ENCODE measurements at places on chromosomes 16 and 17.

DNA sequence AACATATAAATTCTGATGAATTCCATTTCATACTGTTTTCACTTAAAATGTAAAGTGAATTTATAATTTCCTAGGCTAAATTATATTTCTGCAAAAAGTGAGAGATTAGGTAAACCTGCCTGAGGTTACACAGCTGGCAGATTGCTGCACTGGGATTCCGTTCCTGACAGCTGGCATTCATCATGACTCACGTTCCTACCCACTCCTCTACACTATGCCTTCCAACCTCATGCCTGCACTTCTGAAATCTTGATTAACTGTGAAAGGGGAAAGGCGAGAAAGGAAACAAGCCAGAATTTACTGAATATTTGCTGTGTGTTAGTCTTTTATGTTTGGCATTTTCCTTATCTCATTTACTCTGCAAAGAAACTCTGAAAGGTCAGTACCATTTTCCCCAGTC lies 73.3 kb upstream of the MON1B start:
- DNase-seq, result no peak

GRCh38 chr17:63972796-63973195 lies at the start of gene SCN4A:
Gene SCN4A, minus strand, starts transcription at chr17:63972918. Its CDS starts 77 bp downstream, at chr17:63972841.
- no peak for DNase-seq

GRCh38 chr16:1002399-1003166 lies 21.0 kb downstream of the SOX8 start:
- DNase-seq, result peak; percentile 92

DNA sequence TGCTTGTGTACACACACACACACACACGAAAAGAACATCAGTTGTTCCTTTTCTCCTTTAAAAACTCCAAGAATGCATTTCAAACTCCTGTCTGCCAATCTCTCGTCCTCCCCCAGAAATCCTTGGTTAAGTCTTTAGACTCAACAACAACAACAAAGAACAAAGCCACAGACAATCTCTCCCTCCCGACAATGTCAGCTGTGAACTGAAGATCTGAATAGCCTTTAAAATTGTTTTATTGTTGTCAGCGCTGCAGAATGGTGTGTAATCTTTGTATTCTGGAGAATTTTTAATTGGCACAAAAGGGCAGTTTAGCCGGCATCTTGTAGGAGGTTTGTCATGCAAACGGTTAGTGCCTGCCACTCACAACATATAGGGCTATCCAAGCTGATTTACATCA lies 219.5 kb downstream of the MSI2 start:
- no peak for DNase-seq

- no peak for DNase-seq
Measured at GRCh38 chr17:64406321-64407200, 15.9 kb upstream of the PECAM1 start.

GRCh38 chr16:88971371-88972097 lies 5.5 kb downstream of the CBFA2T3 start:
- DNase-seq, result no peak

GRCh38 chr16:78306361-78306760 lies 206.9 kb downstream of the WWOX start:
- DNase-seq, result no peak

GRCh38 chr17:6276711-6277110 lies 158.2 kb downstream of the AIPL1 start:
- DNase-seq, result no peak

DNA sequence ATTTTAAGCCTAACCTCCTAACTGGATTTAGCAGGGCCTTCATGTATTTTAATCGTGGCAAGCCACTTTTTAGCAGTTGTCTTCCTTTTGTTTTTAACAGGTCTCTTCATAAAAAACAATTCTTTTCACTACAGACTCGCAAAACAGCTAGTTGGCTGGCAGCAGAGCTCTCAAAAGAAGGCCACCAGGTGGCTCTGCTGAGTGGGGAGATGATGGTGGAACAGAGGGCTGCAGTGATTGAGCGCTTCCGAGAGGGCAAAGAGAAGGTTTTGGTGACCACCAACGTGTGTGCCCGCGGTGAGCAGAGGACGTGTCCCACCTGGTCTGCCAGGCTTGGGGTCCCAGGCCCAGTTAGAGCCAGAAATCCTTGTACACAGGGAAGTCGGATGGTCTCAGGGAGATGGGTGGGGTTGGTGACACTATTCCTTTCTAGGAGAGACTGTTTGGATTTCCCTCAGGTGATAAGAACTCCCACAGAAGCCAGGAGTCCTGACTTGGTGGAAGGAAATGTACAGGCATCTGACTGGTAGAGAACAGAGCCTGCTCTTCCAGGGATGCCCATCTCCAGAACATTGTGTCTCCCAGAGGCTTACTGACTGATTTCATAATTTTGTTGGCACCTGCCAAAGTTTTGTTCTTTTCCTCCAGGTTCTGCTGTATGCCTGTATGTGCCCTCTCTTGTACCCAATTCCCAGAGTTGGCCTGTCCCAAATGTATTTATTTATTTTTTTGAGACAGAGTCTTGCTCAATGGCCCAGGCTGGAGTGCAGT lies 14.9 kb upstream of the DDX19A start:
- DNase-seq, result no peak

- DNase-seq, result no peak
Measured at GRCh38 chr17:13160296-13160695, 142.5 kb upstream of the ELAC2 start.

DNA sequence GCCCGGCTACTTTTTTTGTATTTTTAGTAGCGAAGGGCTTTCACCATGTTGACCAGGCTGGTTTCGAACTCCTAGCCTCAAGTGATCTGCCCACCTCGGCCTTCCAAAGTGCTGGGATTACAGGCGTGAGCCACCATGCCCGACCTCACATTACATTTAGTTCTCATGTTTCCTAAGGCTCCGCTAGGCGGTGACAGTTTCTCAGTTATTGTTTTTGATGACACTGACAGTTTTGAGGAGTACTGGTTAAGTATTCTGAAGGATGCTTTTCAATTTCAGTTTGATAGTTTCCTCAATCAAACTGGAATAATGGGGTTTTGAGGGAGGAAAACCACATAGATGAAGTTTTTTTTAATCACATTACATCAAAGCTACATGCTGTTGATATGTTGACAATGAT lies 1028.5 kb downstream of the CDH8 start:
- no peak for DNase-seq

GRCh38 chr17:41814195-41814594 lies 1.4 kb downstream of the FKBP10 start:
- DNase-seq, result no peak

- DNase-seq, result peak; percentile 20
Measured at GRCh38 chr16:24737391-24737871, 8.0 kb downstream of the TNRC6A start.

- peak; percentile 88 for DNase-seq
Measured at GRCh38 chr16:20866145-20866772, 33.9 kb downstream of the DCUN1D3 start.

DNA sequence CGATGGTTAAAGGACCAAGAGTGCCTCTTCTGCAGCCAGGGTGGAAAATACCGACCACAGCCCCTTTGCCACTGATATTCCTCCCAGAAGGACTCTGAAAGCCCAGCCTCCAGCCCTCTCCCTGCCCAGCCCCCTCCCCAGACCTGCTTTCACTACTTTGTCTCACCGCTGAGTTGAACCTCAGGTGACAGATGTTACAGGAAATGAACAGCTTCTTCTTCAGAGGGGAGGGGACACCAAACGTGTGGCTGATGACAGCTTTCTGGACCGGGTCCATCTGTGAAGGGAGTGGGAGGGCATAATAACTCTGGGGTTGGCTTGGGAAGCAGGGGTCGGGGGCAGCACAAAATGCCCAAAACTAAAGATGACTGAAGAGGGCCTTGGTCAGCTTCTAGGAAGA lies 14.2 kb downstream of the NKIRAS2 start:
- DNase-seq, result no peak

GRCh38 chr17:40284085-40284713 lies 3.5 kb upstream of the CDC6 start:
- DNase-seq, result peak; percentile 62

DNA sequence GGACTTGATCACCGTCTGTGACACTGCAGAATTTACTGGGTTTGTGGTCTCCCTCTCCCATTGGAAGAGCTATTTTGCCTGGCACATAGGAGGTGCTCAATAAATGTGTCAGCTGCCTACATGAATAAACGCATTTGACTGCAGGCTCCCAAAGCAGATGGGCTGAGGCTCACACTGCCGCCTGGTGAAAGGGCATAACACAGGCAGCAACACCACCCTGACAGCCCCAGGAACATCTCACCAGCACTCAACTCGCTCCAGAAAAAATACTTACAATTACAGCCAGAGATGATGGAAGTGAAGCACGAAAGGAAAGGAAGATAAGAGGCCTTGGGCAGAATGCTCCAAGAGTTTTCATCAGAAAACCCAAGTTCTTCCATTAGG lies 73.9 kb downstream of the RPH3AL start:
- no peak for DNase-seq
